ENCODE measurements at places on chromosomes 13 and 19.

GRCh38 chr13:66845393-66845792 is 384.7 kb downstream of the PCDH9 start:
- no peak for ATAC-seq
- no peak overlapping the region for H3K27ac ChIP-seq
- H3K36me3 ChIP-seq, result no peaks in the 10 kb centered on the region
- H3K4me3 ChIP-seq, result no peak overlapping the region

DNA sequence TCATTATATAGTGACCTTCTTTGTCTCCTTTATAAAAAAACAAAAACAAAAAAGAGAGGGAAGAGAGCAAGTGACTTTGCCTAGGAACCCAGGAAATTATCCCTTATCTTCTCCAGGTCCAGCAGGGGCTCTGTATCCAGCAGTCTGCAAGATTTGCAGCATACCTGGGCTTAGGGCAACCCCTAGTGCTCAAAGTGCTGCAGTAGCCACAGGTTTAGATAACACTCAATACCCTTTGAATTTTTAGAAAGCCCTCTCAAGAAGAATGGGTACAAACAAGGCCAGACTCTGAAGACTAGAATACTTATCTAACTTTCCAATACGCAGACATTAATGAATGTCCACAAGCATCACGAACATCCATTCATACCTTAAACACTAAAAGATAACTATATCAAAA is 43.2 kb downstream of the CCNA1 start:
- H3K4me3 ChIP-seq, result no peak overlapping the region
- no peak for ATAC-seq
- H3K27me3 ChIP-seq, result no peaks in the 10 kb centered on the region
- no peaks in the 10 kb centered on the region for H3K4me1 ChIP-seq
- no peaks in the 10 kb centered on the region for H3K36me3 ChIP-seq

GRCh38 chr19:39407660-39408391 is 1.2 kb downstream of the ZFP36 start:
- H3K27me3 ChIP-seq, result no peaks in the 10 kb centered on the region
- peak overlapping the region; percentile 84 for H3K4me3 ChIP-seq
- H3K27ac ChIP-seq, result peak overlapping the region; percentile 99
- H3K36me3 ChIP-seq, result peaks cover 22% of the 10 kb centered on the region

GRCh38 chr19:15116856-15117255 is 9.7 kb downstream of the SYDE1 start:
- H3K4me1 ChIP-seq, result peaks cover 6% of the 10 kb centered on the region
- no peak overlapping the region for H3K27ac ChIP-seq
- peaks cover 100% of the 10 kb centered on the region for H3K36me3 ChIP-seq
- no peak for ATAC-seq
- H3K27me3 ChIP-seq, result no peaks in the 10 kb centered on the region

DNA sequence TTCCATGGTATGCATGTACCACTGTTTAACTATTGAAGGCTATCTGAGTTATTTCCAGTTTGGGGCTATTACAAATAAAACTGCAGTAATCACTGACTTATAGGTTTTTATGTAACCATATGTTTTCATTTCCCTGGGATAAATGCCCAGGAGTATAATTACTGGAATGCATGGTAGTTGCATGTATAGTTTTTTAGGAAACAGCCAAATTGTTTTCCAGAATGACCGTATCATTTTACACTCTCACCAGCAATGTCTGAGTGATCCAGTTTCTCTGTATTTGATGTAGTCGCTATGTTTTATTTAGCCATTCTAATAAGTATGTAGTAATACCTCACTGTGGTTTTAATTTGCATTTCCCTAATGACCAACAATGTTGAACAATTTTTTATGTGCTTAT is 42.0 kb downstream of the CYSLTR2 start:
- H3K27ac ChIP-seq, result no peak overlapping the region
- H3K36me3 ChIP-seq, result no peaks in the 10 kb centered on the region
- H3K27me3 ChIP-seq, result no peaks in the 10 kb centered on the region
- H3K4me1 ChIP-seq, result no peaks in the 10 kb centered on the region
- H3K4me3 ChIP-seq, result no peak overlapping the region

DNA sequence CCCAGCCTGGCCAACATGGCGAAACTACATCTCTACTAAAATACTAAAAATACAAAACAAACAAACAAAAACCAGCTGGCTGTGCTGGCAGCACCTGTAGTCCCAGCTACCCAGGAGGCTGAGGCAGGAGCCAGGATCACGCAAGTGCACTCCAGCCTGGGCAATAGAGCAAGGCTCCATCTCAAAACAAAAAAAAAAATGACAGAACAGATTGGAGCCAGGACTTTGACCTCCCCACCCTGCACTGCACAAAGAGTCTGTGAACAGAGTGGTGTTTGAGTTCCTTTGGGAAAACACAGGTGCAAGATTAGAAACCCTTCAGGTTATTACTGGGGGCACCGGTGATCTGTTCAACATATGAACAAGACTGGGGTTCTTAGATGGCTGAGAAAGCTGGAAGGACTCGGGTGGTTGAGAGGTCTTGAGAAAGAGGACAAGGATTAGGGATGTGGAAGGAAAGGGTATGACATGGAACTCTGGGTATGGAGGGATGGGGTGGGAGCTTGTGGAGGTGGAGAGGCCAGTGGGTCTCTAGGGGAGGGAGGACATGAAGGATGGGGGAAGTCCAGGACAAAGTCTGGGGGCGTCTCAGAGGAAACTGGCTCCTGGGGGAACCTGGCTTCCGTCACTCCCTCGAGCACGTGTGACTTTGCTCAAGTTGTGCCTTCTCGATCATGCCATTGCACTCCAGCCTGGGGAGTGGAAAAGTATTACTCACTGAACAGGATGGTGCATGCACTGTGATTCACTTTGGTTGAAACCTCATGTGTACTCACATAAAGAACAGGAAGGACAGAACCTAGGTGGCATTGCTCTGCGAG is 25.9 kb downstream of the RCN3 start:
- no peaks in the 10 kb centered on the region for H3K4me1 ChIP-seq
- H3K27ac ChIP-seq, result peak overlapping the region; percentile 29
- H3K27me3 ChIP-seq, result no peaks in the 10 kb centered on the region

DNA sequence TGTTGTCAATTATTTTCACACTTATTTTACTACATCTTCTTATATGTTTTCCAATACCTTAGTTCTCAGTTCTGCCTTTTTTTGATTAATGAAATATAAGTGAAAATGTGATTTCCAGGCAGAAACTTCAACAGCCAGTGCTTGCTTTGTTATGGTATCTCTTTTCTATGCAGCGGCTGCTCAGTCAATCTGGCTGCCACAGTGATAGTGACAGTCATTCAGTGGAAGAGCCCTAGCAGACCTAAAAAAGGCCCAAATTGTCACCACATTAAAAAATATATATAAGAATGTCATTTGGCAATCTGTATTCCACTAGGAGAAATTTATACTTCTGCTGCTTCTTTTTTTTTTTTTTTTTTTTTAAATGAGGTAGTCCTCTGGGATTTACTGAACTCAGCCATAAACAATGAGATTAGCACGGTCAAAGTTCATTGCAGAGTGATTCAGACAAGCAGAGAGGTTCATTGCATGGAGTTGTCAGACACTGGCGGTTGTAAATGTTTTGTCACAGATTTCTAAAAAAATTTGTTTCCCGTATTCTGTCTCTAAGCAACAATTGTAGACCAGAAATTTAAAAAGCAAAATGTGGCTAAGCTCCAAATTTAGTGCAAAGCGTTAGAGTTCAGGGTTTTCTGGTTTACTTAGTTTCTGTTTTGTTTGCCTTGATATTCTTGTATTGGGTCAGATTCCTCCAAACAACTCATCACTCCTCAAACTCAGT is 94.7 kb upstream of the PRR20A start:
- no peak for ATAC-seq
- H3K27me3 ChIP-seq, result no peaks in the 10 kb centered on the region
- no peaks in the 10 kb centered on the region for H3K4me1 ChIP-seq
- no peak overlapping the region for H3K27ac ChIP-seq
- no peaks in the 10 kb centered on the region for H3K36me3 ChIP-seq
- no peak overlapping the region for H3K4me3 ChIP-seq

DNA sequence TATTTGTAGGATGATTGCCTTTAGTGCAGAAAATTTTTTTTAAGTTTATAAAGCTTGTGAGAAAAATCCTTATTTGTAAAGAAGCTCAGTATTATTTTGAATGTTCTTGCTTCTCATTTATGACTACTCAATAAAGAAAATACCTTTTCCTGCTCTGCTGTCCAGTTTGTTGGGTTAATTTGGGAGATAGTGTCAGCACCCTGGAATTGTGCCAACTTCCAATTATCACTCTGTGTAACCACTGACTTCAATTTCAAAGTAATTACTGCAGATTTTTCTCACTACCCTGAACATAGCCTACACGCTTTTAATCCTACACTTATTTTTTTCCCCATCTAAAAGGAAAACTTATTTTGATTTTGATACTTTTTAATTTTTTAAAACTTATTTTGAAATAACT is 93.1 kb downstream of the GGACT start:
- H3K36me3 ChIP-seq, result no peaks in the 10 kb centered on the region
- no peak for ATAC-seq
- H3K4me1 ChIP-seq, result no peaks in the 10 kb centered on the region

- peak overlapping the region; percentile 98 for H3K4me3 ChIP-seq
- peaks cover 52% of the 10 kb centered on the region for H3K4me1 ChIP-seq
- H3K36me3 ChIP-seq, result no peaks in the 10 kb centered on the region
- ATAC-seq, result peak; percentile 96
Observed at GRCh38 chr13:49400755-49401659, 42.9 kb downstream of the CAB39L start.

- H3K36me3 ChIP-seq, result no peaks in the 10 kb centered on the region
- H3K4me3 ChIP-seq, result no peak overlapping the region
- no peak for ATAC-seq
- peaks cover 29% of the 10 kb centered on the region for H3K27me3 ChIP-seq
Observed at GRCh38 chr13:26012995-26013394, 38.8 kb downstream of the SHISA2 start.

- H3K27me3 ChIP-seq, result no peaks in the 10 kb centered on the region
- H3K4me1 ChIP-seq, result no peaks in the 10 kb centered on the region
- no peak overlapping the region for H3K4me3 ChIP-seq
- no peak overlapping the region for H3K27ac ChIP-seq
Observed at GRCh38 chr19:38942471-38943181, 11.9 kb downstream of the MRPS12 start.

DNA sequence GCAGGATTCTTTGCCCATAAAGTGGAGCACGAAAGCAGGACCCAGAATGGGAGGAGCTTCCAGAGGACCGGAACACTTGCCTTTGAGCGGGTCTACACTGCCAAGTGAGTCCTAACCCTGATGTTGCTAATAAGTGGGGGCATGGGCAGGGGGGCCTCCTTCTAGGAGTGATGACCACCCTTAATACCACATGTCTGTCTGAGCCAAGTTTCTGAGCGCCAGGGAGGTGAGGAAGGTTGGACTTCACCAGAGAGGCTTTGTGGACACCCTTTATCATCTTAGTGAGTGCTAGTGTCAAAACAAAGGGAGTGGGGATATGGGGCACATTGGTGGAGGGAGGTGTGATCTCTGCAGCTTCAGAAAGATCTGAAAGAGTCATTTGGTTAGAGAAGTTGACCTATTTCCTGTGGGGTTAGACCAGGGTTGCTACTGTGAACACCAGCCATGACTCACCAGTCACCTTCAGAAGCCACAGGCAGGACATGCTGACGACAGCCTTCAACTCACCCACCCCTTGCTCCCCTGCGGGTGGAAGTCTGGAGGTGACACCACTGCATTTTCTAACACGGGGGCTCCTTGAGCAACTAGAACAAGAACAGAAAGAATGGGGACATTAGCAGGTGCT is 8.8 kb downstream of the ALOX5AP start:
- no peak overlapping the region for H3K4me3 ChIP-seq
- H3K27ac ChIP-seq, result no peak overlapping the region
- H3K4me1 ChIP-seq, result peaks cover 35% of the 10 kb centered on the region
- no peaks in the 10 kb centered on the region for H3K27me3 ChIP-seq
- H3K36me3 ChIP-seq, result no peaks in the 10 kb centered on the region
- ATAC-seq, result no peak

DNA sequence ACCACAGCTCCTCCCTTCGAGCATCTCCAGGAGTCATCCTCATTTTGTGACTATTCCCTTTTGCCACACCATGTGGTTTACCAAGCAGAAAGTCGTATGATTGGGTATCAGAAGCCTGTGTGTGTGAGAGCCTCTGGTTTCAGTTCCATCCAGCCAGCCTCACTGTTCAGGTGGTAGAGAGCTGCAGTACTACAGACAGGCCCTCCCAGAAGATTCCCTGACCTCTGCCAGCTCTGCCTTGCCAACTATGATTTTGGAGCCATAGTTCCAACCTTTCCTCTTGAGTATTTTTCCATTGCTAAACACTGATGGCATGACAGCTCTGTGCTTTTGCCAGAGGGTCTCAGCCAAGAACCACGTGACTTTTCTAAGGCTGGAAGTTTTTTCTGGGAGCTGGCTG is 82.5 kb downstream of the DHRS12 start:
- peak; percentile 79 for ATAC-seq
- H3K4me1 ChIP-seq, result no peaks in the 10 kb centered on the region
- peaks cover 7% of the 10 kb centered on the region for H3K36me3 ChIP-seq
- H3K4me3 ChIP-seq, result no peak overlapping the region
- peak overlapping the region; percentile 1 for H3K27ac ChIP-seq
- no peaks in the 10 kb centered on the region for H3K27me3 ChIP-seq

- no peaks in the 10 kb centered on the region for H3K27me3 ChIP-seq
- no peaks in the 10 kb centered on the region for H3K36me3 ChIP-seq
- H3K4me1 ChIP-seq, result no peaks in the 10 kb centered on the region
- ATAC-seq, result no peak
- H3K27ac ChIP-seq, result no peak overlapping the region
Observed at GRCh38 chr13:22455036-22455435, 725.7 kb upstream of the SGCG start.

GRCh38 chr19:18100710-18101109 is 3.1 kb downstream of the MAST3 start:
- no peak for ATAC-seq
- no peaks in the 10 kb centered on the region for H3K36me3 ChIP-seq
- H3K4me1 ChIP-seq, result peaks cover 22% of the 10 kb centered on the region
- H3K27ac ChIP-seq, result no peak overlapping the region
- H3K27me3 ChIP-seq, result peaks cover 81% of the 10 kb centered on the region
- no peak overlapping the region for H3K4me3 ChIP-seq

GRCh38 chr13:100511466-100511865 is 77.1 kb downstream of the GGACT start:
- no peaks in the 10 kb centered on the region for H3K4me1 ChIP-seq
- ATAC-seq, result no peak
- no peak overlapping the region for H3K27ac ChIP-seq
- H3K4me3 ChIP-seq, result no peak overlapping the region

All from gastroesophageal sphincter (tissue), 4 donors.